IPS-NIHi11 (cell line): ENCODE measurements at places on chromosomes 1 and 21.

DNA sequence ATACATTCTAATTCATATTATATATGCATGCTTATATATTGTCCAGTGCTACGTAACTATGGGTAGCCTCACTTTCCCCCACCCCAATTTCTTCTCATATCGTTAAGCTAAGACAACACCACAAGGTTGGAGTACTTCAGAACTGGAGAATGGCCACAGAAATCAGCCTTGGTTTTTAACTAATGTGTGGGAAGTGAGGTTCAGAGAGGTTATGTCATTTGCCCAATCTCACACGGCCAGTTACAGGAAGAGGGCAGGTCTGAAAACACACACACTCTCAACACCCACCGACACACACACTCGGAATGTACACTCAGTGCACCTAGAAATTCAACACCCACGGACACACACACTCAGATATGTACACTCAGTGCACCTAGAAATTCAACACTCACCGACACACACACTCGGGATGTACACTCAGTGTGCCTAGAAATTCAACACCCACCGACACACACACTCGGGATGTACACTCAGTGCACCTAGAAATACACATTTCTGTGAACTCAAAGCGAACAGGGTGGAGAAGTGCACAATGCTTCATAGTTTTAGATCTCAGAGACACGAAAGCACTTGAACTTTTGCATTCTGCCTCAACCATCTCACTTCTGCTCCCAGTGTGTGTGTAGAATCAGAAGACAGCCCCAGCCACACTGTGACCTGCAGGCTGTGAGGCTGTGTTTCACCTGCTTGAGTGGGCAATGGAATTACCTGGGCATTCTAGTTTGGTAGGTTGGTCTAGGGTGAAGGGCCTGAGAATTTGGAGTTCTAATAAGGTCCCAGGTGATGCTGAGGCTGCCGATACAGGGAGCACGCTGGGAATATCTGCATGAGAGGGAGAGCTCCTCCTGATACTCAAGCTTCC is 170.4 kb downstream of the CLIC6 start:
- no peak for DNase-seq

DNA sequence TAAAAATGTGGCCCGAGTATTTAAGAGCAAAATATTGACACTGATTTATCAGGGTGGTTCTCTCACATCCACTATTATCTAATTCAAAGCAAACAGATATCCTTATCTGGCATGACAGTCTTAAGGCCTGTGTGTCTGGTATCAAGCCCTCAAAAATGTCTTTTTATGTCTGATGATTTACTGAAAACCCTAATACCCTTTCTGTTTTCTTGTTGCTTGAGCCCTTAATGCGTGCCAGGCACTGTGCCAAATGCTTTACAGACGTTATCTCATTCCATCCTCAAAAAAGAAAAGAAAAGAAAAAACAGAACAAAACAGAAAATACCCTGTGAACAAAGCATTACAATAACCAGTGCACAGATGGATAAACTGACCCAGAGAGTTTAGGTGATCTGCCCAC is 5.7 kb downstream of the DUSP23 start:
- DNase-seq = no peak

- no peak for DNase-seq
Measured at GRCh38 chr1:72462186-72462905, 180.0 kb upstream of the NEGR1 start.

- no peak for DNase-seq
Measured at GRCh38 chr1:112954017-112954650, 1.9 kb downstream of the SLC16A1 start.

DNA sequence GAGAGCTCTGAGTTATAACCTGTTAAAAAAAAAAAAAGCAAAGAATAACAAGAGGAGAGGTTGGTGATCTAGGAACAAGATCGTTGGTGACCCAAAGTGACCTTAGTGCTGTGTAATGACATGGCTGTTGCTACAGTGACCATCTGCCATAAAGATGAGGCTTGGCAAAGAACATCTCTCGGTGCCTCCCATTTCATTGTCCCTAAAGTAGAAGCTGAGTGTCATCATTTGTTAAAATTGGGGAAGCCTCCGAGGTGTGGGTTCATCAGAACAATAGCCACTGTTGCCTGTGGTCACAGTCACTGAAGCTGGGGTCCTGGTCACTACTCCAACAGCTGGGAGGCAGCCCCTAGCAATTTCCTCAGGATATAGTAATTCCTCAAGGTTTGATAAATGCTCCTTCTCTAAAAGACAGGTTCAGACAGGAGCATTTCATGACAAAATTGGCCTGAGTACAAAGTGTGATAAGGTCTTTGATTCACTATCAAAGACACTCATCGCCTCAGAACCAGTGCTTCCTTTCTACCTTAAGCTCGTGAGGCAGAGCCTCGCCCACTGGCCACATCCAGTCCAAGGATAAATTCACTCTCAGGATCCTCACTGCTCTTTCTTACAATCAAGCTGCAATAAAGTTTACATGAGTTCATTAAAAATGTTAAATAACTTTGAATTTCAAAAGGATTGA is 81.9 kb upstream of the RGS2 start:
- no peak for DNase-seq

GRCh38 chr1:81582467-81582986 is 218.2 kb upstream of the ADGRL2 start:
- no peak for DNase-seq

- DNase-seq = no peak
Measured at GRCh38 chr1:201100169-201100930, 11.9 kb downstream of the CACNA1S start.

DNA sequence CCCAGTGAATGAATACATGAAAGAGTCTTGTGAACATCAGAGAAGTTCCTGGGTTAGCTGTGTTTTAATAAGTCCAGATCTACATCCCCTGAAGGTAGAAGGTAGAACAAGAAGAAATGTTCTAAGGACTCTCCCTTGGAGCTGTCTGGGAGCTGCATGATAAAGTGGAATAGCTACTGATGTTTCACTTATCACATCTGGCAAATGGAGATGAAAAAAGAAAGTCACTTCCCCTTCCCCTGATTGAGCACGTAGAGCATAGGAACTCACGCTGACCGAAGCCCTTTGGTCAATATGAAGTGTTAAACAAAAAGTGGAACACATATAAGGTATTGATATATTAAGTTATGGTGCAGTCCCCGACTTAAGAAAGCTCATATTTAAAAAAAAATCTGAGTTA is 53.2 kb upstream of the PARP1 start:
- DNase-seq = no peak

GRCh38 chr1:187696073-187696472 is 867.3 kb downstream of the PLA2G4A start:
- DNase-seq = no peak

DNA sequence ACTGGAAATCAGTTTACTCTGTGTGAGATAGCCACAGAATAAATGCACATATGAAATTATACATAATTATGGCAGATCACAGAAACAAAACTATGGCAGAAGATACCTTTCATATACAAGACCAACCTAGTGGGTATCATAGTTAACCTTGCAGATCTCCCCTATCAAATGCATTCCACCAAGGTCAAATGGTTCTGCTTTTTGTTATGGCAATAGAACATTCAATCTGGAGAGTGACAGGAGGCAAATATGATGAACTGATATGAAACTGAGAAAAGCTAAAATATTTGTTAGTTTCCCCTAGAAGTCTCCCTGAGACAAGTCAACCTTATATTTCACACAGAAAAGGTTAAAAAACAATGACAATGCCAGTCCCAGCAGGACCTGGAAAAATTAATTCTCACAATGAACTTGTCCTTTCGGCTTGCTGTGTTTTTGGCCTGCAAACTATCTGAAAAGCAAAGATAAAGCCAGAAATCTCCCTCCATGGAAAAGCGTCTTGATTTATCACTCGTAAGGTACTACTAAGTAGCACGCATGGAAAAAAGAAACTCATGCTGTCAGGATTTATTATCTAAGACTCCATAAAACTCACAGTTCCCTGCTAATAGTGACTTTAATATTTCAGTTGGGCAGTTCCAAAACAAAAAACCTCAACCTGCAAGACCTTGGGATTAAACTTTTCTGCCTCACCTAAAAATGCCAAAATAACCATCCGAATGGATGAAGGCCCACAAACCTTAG is 174.3 kb downstream of the TGFBR3 start:
- DNase-seq = no peak

DNA sequence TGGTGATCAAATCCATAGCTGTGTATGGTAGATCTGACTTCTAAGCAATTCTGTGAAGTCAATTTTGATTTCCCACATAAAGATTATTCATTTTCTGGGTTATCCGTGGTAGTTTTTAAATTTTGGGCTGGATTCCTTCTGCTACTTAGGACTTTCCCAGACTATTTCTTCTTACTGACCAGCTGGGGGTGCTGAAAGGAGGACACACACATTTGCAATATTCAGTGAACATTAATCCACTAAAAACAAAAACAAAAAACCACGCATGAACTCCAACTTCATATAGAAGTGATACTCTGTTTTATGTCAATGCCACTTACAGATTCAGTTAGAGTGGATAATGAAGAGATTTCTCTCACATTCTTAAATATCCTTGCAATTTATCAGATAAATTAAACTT is 105.4 kb downstream of the KCTD3 start:
- DNase-seq = no peak

DNA sequence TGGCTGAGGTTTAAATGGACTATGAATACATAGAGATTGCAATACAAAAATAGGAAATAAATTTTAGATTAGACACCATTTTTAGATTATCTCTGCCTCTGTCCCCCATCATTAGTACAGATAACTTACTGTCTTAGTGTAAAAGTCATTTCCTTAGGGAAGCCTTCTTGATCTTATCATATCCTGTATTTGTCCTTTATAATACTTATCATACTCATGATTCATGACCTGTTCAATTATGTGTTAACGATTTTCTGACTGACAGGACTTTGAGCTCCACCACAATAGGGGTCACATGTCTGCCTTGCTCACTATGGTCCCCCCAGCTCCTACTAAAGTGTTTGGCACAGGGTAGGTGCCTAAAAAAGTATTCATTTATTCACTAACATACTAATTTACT is 14.6 kb downstream of the TEX38 start:
- no peak for DNase-seq

DNA sequence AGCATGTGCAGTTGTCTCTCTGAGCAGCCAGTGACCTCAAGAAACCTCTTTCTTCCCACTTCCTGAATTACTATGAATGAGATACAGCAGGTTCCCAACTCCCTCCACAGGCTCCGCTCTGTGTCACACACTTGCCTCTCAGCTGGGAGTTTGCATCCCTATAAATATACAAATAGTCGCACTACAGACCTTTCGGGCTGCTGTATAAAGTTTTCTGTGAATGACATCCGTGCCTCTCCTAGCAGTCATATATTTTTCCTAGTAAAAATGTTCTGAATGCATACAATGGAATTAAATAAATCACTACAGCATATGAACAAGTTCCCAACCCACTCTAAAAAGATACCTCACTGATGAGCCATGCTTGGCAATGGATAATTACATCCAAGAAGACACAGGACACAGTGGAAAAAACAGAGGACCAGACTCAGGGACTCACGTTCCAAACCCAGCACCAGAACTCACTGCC is 66.8 kb downstream of the CAPZB start:
- DNase-seq = no peak

GRCh38 chr1:59979666-59980065 is 53.1 kb upstream of the CYP2J2 start:
- no peak for DNase-seq

DNA sequence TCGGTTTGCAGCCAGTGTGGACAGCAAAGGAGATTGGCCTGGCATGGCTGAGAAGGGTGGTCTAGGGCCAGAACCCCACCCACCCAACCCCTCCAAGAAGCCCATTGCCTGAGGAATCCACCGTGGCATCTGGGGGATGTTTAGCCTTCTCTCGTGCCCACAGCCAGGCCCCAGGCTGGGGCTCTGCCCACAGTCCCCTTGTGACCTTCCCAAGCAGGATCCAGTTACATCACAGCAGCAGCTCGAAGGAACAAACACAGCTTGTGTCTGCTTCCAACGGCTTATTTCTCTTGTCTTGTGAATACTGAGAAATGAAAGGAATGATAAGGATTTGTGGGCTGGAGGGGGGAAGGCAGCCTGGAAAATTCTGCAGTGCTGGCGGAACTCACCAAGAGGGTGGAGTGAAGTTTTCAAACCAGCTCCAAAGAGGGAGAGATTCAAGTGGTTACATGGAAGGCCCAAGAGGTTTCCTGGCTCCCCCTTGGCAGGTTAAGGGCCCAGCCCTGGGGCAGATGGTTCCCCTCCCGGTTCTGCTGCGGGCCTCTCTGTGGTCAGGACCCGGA is 61.6 kb downstream of the DHRS3 start:
- peak; percentile 63 for DNase-seq

DNA sequence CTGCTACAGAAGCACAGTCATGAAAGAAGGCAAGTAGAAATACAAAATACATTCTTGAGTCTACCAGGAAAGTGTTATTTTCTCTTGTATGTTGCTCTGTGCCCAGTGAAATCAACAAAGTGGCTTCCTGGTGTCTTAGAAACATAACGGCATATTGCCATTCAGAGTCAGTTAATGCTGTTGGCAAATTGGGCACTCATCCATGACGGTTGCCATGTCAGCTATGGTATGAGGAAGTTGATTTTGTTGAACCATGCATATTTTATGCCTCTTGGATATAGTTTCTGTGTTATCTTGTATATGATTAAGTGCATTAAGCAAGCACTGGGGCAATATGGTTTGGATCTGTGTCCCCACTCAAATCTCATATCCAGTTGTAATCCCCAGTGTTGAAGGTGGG is 153.1 kb upstream of the CXADR start:
- no peak for DNase-seq
